Stimulated activated CD4-positive, alpha-beta T cell treated with anti-CD3 and anti-CD28 coated beads, TNF-alpha, amount 100 ng/mL, for 4 hours (primary cell): ENCODE measurements at places on chromosomes 3 and 15.

DNA sequence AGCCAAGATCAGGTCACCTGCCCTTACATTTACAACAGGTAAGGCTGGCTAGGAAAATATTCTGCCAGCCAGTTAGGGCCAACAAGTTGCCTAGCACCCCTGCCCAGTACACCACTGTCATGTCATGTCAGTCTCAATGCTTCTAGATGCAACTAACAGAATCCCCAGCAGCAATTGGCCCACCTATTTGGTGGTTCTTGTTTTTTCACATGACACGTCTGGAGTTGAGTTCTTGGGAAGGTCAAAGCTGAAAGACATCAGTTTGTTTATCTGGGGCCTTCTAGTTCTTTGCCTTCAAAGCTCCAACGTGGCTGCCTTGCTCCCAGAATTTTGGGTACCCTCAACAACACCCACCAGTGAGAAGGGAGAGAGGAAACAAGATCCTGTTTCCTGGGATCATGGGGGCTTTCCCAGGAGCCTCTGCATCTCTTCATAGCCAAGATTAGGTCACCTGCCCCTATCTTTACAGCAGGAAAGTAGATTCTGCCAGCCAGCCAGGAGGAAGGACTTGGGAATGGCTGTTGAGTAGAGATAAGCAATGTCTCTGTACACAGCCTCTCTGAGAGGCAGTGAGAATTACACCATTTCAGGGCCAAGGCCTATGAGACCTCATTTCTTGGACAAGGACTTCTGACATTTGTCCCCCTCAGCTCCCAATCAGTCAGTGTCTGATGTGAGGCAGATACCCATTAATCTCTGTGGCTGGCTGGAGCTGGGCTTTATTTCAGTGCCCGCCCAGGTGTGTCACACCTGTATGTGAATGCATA lies 8.6 kb downstream of the GPX1 start:
- DNase-seq: no peak

- no peak for DNase-seq
Measured at GRCh38 chr3:187734841-187735240, 10.4 kb downstream of the BCL6 start.

- no peak for DNase-seq
Measured at GRCh38 chr15:69225355-69226022, 65.1 kb downstream of the GLCE start.

- DNase-seq: no peak
Measured at GRCh38 chr15:100922192-100923040, 3.3 kb downstream of the LRRK1 start.

- DNase-seq: no peak
Measured at GRCh38 chr3:25300141-25300540, 127.9 kb upstream of the RARB start.

DNA sequence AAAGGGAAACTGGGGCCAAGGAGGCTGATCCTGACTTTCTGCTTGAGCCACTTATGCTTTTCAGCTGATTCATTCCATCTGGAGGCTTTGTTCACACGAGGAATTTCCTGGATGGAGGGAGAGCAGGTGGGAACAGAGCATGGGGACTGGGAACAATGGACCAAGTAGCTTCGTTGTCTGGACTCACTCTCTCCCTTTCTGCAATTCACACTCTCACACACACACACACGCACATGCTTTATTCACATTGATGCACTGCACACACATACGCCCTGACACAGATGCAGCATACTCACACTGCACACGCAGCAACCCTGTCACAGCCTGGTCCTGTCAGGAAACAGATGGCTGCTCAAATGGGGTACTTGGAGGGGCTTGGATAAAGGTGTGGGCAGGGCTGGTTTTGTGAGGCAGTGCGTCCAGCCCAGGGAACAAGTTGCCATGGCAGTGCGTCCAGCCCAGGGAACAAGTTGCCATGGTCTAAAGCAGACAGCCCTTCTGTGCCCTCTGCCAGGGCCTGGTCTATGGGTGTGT lies 19.8 kb upstream of the CHCHD6 start:
- DNase-seq: no peak

DNA sequence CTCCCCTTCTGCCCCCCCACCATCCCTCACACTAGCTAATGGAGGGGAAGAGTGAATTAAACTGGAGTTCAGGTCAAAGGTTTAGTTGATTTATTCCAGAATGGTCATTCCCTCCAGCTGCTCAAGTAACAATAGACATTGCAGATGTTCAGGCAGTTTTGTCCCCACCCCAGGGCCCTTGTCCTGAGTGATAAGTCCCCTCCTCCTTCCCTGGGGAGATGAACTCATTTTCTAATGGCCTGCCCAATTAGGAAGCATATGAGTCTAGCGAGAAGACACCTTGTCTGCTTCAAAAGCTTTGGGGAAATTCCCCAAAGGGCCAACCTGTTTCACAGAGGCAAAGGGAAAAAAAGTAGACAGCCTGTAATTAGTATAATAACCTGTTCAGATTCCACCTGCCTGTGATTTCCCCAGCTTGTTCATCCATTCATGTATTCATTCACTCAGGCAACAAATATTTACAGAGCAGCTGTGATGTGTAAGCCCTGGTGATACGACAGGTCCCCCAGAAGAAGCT lies 165.3 kb downstream of the SHQ1 start:
- no peak for DNase-seq

- DNase-seq: peak; percentile 11
Measured at GRCh38 chr3:48157950-48158376, 30.3 kb downstream of the CDC25A start.

- no peak for DNase-seq
Measured at GRCh38 chr3:119778811-119779210, 3.1 kb upstream of the NR1I2 start.

- no peak for DNase-seq
Measured at GRCh38 chr15:63422891-63423590, 41.4 kb upstream of the CA12 start.

- no peak for DNase-seq
Measured at GRCh38 chr3:28286595-28286994, 45.2 kb downstream of the CMC1 start.

GRCh38 chr15:93037820-93038705 lies 50.9 kb downstream of the RGMA start:
- DNase-seq: no peak

GRCh38 chr3:49723296-49723627 lies 489 bp downstream of the GMPPB start:
- DNase-seq: peak; percentile 28

DNA sequence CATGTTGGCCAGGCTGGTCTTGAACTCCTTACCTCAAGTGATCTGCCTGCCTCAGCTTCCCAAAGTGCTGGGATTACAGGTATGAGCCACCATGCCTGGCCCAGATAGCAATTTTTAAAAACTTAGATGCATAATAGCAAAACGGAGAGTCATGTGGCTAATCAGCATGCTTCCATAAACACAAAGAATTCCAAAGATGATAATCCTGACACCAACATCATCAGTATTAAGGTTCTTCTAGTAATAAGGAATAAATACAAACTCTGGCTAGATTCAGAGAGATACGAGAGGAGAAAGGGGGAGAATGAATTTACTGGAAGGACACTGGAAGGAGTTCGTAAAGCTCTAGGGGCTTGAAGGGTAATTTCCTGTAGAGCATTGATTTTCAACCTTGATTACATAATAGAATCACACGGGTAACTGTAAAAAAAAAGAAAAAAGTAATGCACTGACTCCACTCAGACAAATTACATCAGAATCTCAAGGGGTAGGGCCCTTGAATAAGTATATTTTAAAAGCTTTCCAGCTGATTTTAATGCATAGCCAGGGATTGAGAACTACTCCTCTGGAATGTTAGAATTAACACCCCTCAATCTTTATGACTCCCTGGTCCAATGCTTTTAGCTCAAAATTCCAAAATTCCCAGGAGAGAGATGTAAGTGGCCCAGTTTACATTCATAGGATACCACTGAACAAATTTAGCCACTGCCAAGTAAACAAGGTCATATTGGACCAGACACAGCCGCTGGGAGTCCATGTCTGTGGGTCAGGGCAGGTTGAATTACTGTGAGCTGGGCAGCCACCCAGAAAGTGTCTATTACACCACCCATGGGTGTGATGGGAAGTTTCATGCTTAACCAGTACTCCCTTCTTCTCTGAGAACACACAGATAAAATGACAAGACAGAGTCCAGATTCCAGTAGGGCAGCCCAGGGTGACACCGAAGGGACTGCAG lies 243.9 kb downstream of the TBL1XR1 start:
- DNase-seq: no peak

DNA sequence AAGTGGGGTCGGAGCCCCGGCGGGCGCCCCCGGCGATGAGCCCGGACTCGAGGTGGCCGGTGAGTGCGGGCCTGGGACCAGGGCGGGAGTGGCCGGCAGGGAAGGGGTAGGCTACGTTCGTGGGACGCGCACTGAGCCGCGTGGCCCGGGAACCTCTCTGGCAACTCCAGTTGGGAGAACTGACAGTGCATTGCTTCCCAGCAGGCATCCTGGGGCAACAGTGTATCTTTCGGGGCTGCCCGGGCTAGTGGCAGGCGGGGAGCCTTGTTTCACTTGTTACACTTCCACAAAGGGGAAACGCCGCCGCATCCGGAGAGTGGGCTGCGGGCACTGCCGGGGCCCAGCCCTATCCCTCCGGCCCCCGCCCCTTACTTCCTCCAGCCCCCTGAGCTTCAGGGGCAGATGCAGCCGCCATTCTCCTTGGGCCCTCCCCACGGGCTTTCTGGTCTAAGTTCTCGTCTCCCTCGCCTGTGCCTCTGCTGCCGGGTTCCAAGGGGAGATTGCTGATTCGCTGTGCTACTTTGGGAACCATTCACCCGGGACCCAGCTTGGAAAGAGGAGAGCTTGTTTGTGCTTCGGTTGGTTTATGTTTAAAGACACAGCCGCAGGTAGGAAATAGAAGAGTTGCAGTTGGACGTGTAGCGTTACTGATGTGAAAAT lies 675 bp downstream of the BRPF1 start:
- DNase-seq: no peak

- DNase-seq: no peak
Measured at GRCh38 chr15:60660290-60661051, 181.5 kb upstream of the ICE2 start.

GRCh38 chr15:70610541-70610940 lies 152.8 kb downstream of the UACA start:
- no peak for DNase-seq

GRCh38 chr3:6803619-6804018 lies 57.3 kb upstream of the GRM7 start:
- DNase-seq: no peak

- no peak for DNase-seq
Measured at GRCh38 chr3:138442433-138442832, 8.0 kb downstream of the ESYT3 start.

- peak; percentile 42 for DNase-seq
Measured at GRCh38 chr3:15310491-15311370, 21.7 kb downstream of the SH3BP5 start.

DNA sequence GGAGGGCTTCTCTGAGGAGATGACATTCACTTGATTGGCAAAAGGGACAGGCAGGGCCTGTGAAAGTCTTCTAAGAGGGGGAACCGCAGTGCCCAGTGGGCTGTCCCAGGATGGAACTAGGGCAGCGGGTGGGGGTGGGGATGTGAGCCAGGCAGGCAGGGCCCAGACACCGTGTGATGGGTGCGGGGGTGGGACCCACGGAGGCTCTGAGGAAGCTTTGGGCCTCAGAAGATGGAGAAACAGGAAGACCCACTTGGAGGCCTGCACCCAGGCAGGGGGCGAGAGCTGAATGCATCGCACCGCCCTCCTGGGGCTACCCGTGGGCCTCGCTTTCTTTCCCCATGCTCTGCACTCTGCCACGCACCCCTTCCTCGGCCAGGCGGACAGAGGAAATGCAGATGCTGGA lies 32.9 kb upstream of the ACAD9 start:
- no peak for DNase-seq

- no peak for DNase-seq
Measured at GRCh38 chr3:119160361-119160760, 13.0 kb upstream of the UPK1B start.

GRCh38 chr3:359672-360071 lies 163.1 kb downstream of the CHL1 start:
- no peak for DNase-seq

DNA sequence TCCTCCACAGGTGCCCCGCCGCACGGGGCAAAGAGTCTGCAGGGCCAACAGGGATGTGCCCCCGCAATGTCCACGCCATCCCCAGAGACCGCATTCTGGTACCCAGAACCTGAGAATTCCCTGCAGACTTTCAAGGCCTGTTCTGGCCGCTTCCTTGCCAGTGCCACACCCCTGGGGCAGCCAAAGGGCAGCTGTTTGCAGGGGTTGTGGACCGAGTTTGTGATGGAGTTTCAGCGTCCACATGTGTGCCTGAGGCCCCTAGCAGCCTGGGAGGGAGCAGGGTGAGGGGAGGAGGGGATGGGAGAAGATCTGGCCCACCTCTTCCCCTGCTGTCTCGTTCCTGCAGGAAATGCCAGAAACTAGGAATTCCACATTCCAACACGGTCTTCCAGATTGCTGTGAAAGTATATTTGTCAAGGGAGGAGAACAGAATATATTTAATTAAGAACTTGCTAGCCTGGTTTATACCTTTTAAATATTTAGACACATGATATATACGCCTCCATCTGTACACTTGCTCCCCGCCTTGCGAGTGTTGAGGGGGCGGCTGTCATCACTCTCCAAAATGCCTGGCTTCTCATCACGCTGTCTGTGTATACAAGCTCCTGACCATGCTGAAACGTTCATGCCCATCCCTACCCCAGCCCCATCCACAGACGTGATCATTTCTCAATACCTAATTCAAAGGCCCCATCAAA lies 31.1 kb upstream of the RASA2 start:
- no peak for DNase-seq

DNA sequence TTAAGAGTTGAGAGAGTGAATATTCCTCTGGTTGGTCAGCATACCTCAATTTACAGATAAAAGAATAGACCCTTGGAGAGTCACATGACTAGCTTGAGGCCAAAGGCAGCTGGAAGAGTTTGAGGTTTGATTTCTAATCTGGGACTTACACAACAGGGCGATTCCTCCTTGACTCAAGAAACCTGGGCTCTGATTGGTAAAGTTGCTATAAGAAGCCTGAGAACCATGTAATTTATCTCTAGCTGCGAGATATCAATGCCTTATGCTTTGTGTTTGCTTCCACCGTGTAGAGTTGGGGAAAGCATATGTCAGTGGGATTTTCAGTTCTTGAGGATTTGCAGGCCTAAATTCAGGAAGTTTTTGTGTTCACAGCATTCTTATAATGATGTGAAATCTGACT lies 206.0 kb downstream of the KLHL25 start:
- DNase-seq: no peak

- no peak for DNase-seq
Measured at GRCh38 chr3:54939557-54940300, 11.9 kb upstream of the LRTM1 start.

DNA sequence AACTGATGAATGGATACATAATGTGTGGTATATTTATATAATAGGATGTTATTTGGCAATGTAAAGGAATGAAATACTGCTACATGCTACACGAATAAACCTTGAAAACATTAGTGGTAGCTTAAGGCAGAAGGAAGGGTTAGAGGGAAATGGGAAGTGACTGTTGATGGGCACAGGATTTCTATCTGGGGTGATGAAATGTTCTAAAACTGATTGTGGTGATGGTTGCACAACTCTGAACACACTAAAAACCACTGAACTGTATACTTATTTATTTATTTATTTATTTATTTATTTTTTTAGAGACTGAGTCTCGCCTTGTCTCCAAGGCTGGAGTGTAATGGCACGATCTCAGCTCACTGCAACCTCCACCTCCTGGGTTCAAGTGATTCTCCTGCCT lies 24.8 kb upstream of the SHISA5 start:
- no peak for DNase-seq

- DNase-seq: no peak
Measured at GRCh38 chr3:127265581-127265981, 22.3 kb downstream of the PRR20G start.

- no peak for DNase-seq
Measured at GRCh38 chr3:154818676-154819255, 261.4 kb upstream of the MME start.
